ENCODE measurements at places on chromosomes 7 and 10.

DNA sequence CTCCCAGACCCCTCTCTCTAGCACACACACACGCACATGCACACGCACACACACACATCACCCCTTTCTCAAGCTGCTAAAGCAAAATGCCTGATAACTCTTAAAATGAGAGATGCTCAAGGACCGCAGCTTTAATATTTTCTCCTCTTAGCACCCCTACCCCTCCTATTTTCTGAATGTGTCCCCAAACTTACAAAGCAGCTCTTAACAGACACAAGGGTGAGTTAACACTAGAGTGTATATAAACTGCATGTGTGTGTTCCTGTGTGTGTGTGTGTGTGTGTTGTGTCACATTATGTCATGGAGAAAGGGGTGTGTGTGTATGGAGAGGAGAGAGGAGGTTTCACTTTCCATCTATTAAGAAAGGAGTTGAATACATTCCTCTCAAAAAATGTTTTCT lies 1.3 kb downstream of the PTN start:
- no peak for DNase-seq

- DNase-seq = no peak
Measured at GRCh38 chr7:111274857-111275256, 183.9 kb downstream of the LRRN3 start.

DNA sequence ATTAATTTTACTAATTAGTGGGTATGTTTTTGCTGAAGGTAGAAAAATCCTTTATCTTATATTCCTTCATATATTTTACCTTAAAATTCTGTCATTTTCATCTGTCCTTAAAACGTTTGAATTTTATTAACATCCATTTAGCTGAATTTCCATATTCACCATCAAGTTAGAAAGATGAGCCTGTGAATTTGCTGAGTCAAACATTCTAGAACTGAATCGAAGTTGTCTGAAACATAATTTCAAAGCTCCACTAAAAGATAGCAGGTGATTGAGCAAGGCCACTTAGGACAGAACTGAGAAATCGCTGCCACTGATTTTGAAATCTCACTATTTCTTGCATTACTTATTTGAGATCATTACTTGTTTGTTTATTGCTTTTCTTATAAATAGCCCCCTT lies 17.5 kb downstream of the HGF start:
- DNase-seq = no peak

DNA sequence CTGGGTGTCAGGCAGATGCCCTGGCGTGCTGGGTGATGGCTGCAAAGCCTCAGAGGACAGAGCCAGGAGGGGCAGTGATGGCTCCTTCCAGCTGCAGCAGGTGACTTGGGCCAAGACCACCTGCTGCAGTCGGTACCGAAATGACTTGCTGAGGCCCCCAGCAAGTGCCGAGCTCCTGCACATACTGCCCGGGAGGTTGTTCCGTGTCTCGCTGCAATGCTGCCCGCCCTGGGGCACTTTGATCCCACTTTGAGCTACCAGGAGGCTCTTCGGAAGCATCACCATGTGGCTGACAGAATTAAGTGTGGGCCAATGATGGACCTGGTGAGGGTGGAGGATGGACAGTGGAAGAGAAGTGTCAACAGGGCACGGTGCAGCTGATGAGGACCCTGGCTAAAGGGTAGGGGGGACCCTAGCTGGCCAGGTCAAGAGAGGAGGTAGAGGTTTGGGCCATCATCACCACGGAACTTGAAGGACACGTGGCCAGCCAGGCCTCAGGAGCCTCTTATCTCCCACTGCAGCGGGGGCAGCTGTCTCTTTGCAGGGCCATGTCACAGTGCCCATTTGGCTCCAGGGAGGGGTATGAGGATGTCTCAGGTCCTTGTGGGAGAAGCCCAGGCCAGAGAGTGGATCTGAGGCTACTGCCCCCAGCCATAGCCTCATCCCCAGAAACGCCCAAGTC lies 51.1 kb upstream of the NANOS1 start:
- peak; percentile 43 for DNase-seq

- DNase-seq = no peak
Measured at GRCh38 chr10:3844491-3845025, 59.5 kb upstream of the KLF6 start.
